GM06990 (cell line): ENCODE measurements at places on chromosomes 6 and 20.

- DNase-seq: no peak
These were observed 783.7 kb downstream of the FRK start for GRCh38 chr6:115276881-115277565.

DNA sequence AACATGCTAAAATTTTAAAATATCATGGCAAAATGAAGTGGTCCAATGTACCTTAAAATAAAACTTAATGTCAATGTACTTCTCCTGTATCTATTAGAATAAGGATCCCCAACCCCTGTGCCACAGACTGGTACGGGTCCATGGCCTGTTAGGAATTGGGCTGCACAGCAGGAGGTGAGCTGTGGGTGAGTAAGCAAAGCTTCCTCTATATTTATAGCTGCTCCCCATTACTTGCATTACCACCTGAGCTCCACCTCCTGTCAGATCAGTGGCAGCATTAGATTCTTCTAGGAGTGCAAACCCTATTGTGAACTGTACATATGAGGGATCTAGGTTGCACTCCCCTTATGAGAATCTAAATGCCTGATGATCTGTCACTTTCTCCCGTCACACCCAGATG lies 86.0 kb downstream of the SLC16A10 start:
- no peak for DNase-seq

DNA sequence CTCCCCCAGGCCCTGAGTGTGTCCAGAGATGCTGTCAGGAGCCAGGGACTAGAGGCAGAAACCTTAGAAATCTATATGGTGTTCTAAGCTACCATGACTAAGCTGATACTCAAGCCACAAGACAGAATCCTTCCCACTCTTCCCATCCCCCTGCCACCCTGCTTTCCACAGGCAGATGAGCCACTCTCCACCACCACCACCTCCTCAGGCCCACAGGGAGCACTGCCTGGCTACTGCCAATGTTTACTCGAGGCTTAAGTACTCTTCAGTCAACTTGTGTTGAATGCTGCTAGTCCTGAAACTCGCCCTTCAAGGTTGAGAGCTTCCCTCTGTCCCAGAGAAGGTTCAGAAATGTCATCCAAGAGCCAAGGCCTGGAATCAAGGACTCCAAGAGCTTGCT lies 56.2 kb downstream of the CENPW start:
- DNase-seq: no peak

DNA sequence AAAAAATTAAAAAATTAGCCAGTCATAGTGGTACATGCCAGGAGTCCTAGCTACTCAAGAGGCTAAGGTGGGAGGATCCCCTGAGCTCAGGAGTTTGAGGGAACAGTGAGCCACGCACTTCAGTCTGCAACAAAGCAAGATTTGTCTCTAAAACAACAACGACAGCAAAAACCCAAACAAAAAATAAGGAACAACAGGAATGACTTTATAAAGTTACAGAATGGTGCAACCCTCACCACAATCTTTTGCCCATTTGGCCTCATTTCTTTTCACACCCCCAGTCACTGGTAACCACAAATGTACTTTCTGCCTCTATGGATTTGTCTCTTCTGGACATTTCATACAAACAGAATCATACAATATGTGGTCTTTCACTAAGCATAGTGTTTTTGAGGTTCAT lies 16.7 kb upstream of the ZFAND3 start:
- DNase-seq: no peak

GRCh38 chr6:35216851-35217811 lies 3.4 kb downstream of the SCUBE3 start:
- no peak for DNase-seq

- no peak for DNase-seq
These were observed 67.8 kb downstream of the THBS2 start for GRCh38 chr6:169185692-169186485.

GRCh38 chr6:80457439-80457933 lies 351.0 kb downstream of the BCKDHB start:
- no peak for DNase-seq

DNA sequence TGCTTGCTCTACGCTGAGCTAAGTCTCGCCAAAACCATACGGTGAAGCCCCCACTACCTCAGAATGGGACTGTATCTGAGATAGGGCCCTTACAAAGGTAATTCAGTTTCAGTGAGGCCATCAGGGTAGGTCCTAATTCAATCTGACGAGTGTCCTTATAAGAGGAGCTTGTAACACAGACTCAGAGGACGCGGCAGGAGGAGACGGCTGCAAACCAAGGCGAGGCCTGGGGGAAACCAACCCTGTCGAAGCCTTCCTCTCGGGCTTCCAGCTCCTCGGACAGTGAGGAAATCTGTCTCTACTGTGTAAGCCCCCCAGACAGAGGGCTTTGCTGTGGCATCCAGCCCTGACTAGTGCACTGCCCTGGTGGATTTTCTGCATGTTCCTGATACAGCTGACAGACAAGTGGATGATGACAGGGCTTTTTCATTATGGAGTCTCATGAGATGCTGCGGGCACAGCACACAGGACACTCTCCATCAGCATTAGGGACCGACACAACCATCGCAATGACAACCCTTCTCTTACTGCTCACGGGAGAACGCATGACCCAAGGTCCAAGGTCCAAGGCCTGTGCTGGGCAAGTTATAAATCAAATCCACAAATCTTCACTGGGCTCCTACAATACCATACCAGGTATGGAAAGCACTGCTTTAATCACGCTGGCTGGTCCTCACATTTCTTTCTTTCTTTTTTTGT lies 48.2 kb downstream of the SSR1 start:
- no peak for DNase-seq

DNA sequence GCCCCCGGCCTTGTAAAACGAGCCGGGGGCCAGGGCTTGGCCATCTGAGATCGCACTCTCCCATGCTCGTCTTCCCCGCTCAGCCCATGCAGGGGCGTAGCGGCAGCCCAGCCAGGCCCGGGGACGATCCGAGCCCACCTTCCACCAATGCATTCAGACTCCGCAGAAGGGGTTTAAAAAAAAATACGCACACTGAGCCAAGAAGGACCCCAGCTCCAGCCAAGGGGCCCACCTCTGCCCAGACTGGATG lies 320 bp downstream of the GSTA4 start:
- no peak for DNase-seq

- DNase-seq: no peak
These were observed 227.0 kb upstream of the PMEPA1 start for GRCh38 chr20:57936636-57937385.

DNA sequence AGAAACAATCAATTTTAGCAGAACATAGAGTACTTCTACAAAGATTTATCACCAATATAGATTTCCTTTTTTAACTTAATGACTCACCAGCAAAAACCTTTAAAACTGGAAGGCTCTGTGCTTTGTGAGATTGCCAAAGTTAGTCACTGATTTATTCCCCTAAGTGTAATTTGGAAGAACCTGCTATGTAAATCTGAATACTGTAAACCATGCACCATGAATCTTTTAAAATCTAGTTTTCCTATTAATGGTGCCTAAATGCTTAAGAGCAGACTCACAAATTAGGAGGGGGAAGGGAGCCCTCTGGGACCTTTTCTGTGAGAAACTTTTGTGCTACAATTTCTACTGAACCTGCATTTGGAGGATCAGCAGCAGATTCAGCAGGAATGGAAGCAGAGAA lies 57.8 kb upstream of the PNRC1 start:
- no peak for DNase-seq

GRCh38 chr6:105359419-105360370 lies 43.2 kb downstream of the PREP start:
- DNase-seq: no peak

GRCh38 chr6:16909658-16910360 lies 148.5 kb upstream of the ATXN1 start:
- DNase-seq: no peak

DNA sequence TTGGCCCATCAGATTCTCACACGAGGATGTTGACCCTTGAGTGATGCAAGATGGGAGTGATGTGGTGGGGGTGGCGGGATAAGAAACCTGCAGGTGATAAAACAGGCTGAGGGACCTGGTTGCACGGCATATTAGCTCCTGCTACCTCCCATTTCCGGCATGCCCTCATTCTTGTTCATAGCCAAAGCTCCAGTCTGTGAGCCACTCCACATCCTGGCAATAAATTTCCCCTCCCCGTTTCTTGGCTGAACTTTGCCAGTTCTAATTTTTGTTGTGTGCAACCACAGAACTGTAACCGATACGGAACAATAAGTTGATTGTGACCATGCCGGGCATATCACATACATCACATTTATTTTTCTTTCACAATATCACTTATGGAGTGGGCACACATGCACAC lies 41.6 kb upstream of the NFATC2 start:
- no peak for DNase-seq

GRCh38 chr20:25000268-25000801 lies 7.8 kb upstream of the APMAP start:
- DNase-seq: no peak

DNA sequence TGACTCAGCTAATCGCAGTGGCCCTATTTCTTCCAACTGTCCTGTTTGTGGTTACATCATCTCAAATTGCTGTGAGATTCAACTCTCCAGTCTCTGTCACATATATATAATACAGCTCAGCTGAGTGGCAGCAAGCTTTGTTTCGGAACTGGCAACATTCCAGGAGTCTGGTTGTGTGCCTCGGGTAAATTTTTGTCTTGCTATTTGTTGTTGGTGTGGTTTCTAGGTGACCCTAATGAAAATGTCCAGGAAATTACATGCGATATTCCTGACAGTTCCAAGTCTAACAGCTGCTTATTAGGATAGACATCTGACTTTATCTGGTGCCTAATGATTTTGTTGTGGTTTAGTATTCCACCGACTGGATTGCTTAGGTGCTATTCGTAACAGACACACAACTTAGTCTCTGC lies 581.8 kb downstream of the CD109 start:
- no peak for DNase-seq
